ENCODE measurements at places on chromosomes 12 and 14.

DNA sequence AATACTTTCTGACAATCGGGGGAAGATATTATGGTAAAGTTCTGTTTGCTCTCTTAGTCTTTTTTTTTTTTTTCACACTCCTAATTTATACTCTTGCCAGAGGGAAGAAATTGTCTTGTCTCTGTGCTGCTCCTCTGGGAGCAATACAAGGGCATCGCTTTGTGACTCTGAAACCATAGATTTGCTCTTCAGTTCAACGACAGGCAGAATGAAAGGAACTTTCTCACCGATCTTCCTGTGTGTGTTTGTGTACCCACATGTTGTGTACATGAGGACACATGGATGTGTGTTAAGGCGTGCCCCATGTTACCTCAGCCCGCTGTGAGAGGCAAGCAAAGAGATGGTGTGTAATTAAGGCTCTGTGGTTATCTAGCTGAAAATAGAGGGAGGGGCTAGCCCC, 457.6 kb downstream of the EGLN3 start:
- no peak for DNase-seq

GRCh38 chr14:100442498-100443490, 119.7 kb downstream of the SLC25A47 start:
- DNase-seq = no peak

DNA sequence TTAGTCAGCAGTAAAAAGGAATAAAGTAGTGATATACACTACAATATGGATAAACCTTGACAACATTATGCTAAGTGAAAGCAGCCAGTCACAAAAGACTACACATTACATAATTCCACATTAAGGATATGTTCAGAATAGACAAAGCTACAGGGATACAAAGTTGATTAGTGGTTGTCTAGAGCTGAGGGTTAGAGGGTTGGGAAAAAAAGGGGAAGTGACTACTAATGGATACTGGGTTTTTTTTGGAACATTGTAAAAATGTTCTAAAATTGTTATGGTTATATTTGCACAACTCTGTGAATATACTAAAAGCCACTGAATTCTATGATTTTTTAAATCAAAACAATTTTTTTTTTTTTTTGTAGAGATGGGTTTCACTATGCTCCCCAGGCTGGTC, 4.8 kb upstream of the NGDN start:
- DNase-seq = no peak

DNA sequence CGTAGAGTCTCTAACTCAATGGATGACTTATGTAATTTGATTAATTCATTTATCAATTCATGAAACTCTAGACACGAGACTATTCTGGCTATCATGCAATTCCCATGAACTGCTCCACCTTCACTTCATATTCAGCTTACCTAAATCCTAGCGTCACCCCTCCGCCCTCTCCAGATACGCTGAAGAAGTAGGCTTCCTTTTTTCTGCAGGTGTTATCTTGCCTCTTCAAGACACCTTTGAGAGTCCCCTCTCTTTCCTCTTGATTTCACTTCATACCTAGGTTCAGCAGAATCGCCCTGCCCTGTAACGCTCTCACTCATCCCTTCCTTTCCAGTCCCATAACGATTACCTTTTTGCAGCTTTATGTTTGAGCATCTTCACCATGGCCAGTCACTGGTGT, 4.0 kb upstream of the RNASE4 start:
- no peak for DNase-seq

- no peak for DNase-seq
Measured at GRCh38 chr14:29896354-29896821, 31.3 kb downstream of the PRKD1 start.

DNA sequence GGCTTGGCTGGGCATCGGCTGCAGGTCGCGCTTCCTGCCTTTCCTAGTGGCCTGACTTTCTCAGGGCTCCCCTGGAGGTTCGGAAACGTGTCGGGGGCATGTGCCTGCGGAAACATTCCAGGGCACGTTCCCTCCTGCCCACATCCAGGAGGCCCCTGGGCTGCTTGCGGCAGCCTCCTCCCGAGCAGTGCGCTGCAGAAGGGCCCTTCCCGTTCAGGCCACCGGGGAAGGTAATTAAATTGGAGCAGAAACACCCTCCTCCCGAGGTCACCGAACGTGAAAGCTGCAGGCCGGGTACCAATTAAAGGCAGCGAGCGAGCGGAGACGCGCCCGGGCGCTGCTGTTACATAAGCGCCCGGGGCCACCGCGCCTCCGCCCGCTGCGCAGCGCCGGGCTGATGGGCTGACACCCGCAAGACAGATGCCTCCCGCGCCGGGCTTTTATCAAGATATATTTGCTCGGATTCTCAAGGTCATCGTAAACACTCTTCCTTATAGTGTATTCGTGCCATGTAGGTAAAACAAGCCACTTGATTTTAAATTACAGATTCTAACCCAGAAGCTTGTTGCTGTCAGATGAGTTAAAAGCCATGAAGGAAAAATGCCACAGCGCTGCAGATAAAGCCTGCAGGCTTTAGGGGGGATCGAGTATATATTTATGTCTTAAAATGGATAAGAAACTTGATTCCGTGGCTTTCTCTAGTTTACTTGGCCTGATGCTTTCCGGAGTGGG, 31.4 kb downstream of the SSPN start:
- no peak for DNase-seq

GRCh38 chr12:110649341-110649847, 35.5 kb downstream of the TCTN1 start:
- no peak for DNase-seq

DNA sequence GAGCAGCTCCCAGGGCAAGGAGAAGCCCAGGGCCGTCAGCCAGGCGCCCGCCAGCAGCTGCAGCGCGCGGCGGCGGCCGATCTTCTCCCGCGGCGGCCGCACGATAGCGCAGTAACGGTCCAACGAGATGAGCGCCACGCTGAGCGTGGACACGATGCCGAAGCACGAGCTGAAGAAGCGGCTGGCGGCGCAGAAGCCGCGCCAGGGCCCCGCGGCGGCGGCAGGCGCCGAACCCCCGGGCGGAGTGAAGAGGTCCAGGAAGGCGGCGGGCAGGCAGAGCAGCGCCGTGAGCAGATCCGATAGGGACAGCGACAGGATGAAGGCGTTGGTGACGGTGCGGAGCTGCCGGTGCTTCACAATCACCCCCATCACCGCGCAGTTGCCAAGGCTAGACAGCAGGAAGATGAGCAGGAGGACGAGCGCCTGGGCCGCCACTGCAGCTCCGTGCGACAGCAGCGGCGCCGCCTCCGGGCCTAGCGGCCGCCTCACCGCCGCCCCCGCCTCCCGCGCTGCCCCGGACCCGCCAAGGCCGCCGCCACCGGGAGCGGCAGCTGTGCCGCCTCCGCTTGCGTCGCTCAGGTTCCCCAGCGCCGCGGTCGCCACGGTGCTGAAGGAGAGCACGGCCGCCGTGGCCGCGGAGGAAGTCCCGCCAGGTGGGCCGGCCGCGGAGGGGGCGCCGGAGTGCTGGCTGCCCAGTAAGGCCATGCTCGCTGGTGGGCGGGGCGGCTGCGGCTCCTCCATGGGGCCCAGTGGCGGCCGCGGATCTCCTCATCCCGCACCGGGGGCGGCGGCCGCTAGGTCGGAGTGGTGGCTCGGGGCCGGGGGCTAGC, 479 bp downstream of the GPR135 start:
- peak; percentile 38 for DNase-seq

DNA sequence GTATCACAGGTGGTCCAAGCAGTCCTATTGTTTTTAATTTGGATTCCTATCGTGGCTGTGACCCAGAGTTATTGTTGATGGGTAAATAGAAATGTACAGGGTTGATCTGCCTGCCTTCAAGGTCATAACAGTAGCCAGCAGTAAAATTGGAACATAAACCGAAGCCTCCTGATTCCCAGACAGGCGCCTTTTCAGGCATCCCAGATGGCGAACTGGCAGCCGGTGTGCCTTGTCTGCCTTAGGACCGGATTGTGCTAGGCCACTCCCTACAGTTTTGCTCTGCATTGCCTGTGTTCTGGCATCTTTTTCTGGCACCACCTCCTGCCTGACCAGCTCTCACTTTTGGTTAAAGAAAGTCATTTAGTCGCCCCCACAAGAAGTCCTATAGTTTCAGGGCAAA, 22.2 kb downstream of the TMEM117 start:
- DNase-seq = no peak

GRCh38 chr12:44246482-44247105, 410.7 kb downstream of the TMEM117 start:
- peak; percentile 59 for DNase-seq

DNA sequence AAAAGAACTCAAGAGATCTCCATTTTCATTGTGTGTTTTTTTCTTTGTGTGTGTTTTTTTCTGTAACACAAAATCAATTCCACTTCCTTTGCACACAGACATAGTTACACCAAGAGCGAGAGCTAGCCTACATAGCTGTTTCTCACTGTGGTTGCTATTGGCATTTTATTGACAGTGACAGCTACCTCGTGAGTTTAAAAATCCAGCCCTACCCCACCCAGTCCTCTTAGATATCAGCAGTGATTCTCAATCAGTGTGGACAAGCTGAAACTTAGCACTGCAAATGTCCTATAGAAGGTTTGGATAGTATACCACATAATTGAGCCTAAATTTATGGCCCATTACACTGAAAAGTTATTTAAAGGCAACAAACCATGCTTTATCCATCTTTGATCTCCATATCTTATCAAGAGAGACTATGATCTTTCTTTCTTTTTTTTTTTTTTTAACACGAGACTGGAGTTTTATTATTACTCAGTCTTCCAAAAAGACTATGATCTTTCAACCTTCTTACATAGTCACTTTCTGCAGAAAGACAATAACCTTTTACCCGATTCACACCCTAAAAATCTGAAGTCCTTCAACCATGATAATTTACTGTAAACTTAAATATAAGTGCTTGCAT, 46.8 kb downstream of the ATP2B1 start:
- no peak for DNase-seq

DNA sequence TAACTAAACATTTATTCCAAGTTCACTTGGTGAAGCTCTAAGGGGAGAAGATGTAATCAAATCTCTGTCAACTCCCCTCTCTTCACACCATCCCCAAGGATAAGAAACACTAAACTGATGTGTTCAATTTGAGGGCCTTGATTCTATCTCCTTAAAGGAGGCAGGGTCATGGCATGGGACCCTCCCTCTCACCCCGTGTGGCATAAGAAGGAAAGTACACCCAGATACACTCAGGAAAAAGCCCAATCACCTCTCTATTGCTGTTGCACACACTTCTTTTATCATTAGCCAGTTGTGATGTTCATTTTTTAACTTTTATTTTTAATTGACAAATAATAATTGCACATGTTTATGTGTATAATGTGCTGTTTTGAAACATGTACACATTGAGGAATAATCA, 35.1 kb downstream of the WASHC3 start:
- DNase-seq = no peak

- peak; percentile 37 for DNase-seq
Measured at GRCh38 chr14:52412426-52412825, 98.3 kb downstream of the PTGER2 start.

DNA sequence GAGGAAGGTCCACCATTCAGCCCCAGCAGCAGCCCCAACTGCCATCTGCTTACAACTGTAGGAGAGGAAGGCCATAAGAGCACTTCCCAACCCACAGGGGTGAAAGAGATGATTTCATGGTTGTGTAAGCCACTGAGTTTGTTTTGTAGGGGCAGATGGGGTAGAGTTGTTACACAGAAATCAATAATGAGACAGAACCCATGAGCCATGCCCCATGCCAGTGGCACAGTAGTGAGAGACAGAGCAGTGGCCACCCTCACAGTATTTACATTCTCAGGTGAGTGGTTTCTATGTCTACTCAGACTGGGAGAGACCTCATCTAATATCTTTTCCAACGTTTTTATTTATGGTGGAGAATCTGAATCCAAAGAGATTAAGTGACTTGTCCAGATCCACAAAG, 68.6 kb downstream of the NUAK1 start:
- no peak for DNase-seq

DNA sequence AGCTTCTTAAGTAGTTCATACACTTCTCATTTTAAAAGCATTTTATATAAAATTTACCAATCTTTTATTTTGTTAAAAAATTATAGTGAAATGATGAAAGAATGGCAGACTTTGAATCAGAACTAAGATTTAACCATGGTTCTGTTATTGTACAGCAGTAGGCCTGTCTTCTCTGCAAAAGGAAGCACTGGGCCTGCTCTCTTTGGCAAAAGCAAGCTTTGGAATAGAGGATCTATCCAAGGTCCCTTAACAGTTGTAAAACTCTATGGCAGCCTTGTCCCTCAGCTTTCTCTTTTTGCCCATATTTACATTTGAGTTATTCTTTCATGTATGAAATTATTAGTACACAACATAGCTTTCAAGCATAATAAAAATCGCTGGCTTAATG, 82.8 kb downstream of the PLEKHG7 start:
- DNase-seq = no peak

DNA sequence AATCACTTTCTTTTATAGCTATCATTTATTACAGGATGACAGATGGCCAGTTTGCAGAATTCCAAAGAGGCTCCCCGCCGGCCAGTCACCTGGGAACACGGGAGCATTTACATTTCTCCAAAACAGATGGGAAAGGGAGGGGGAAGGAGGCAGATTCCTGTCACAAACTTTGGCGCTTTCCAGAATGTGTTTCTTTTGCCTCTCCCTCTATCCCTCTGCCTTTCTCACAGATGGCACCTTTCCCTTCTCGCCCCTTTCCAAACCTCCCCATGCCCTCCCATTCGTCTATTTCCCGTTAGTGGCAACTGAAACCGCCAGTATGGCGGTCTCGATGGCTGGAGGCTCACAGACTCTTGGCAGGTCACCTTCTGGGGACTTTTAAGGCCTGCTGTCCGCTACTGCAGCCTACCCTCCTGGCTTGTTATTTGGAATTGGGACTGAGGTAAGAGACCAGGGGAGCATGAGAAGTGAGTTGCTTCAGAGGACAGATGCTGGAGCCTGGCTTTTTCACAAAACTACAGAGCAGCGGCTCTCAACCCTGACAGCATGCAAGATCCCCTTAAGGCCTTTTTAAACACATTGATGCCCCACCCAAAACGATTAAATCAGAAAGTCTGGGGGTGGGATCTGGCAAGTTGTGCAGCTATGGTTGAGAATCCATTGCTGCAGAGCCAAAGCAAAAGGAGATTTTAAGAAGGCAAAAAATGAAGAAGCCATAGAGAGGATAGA, 161.5 kb upstream of the VASH1 start:
- DNase-seq = no peak

DNA sequence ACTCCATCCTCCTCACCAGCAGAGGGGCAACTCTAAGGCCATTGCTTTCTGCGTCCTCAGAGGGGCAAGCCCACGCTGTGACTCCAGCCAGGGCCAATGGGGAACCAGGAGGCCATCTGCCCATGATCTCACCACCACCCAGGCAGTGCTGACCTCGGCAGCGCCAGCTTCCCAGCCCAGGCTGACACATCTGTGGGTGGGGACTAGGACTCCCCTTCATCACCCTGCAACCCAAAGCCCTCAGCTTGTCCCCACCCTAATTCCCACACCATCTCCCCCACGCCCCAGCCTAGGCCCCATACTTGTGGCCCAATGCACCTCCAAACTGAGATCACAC, 58.6 kb downstream of the VWF start:
- no peak for DNase-seq

GRCh38 chr12:26760657-26761293, 72.2 kb downstream of the ITPR2 start:
- no peak for DNase-seq

DNA sequence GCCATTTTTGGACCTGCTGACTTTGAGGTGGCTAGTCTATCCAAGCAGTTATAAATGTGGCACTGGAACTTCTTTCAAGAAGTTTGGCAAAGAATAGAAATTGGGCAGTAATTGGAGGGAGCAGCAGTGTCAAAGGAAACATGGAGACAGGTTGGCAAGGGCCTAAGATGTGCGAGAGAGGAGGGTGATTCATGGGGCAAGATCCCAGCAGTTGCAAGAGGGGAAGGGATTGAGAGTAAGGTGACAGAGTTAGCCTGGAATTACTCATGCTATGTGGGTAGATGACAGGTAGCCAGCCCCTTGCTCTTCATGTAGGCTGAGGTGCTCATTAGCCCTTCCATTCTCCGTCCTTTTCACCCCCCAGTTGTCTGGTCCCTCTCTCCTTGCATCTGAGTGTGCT, 42.2 kb downstream of the FBXL14 start:
- DNase-seq = no peak
